ENCODE measurements at places on chromosomes 4 and X.

DNA sequence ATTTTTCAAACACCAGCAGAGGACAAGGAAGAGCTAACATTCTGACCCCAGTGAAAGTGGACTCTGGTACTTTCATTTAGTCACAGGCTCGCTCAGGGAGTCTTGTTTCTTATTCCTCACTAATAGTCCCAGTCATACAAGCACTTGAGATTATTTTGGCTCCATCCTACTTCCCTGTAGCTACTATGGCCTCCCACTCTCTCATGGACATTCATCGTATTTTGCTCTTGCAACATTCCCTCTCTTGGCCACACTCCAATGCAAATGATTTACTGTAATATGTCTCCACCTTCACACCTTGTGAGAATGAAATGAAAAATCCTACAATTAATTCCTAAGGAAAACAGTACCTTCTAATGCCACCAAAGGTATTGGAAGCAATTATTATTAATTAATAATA lies 21.3 kb downstream of the PLRG1 start:
- H3K4me1 ChIP-seq, result peaks cover 3% of the 10 kb centered on the region
- no peak overlapping the region for H3K4me3 ChIP-seq
- no peaks in the 10 kb centered on the region for H3K36me3 ChIP-seq
- H3K27ac ChIP-seq, result no peak overlapping the region
- H3K27me3 ChIP-seq, result peaks cover 23% of the 10 kb centered on the region

- H3K36me3 ChIP-seq, result no peaks in the 10 kb centered on the region
- DNase-seq, result no peak
- no peaks in the 10 kb centered on the region for H3K27me3 ChIP-seq
Observed at GRCh38 chrX:42857766-42858165, 79.8 kb upstream of the PPP1R2C start.

DNA sequence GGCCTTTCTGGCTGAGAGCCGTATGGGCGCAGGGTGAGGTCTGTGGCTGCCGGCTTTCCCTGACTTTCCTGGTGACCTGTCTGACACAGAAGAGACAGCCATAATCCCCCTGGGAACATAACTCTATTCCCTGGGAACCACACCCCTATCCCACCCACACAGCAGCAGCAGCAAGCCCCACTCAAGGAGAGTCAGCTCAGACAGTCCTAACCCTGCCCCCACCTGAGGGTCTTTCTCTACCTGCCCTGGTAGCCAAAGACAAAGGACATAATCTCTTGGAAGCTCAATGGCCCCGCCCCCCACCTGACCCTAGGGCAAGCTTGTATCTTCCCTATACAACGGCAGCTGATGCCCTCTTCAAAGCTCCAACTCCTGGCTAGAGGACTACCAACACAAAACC lies 74.6 kb downstream of the PABPC4L start:
- H3K4me3 ChIP-seq, result no peak overlapping the region
- no peaks in the 10 kb centered on the region for H3K4me1 ChIP-seq
- DNase-seq, result no peak
- no peaks in the 10 kb centered on the region for H3K36me3 ChIP-seq
- H3K27ac ChIP-seq, result no peak overlapping the region

GRCh38 chr4:71240094-71240493 lies 98.7 kb upstream of the SLC4A4 start:
- H3K27me3 ChIP-seq, result peaks cover 6% of the 10 kb centered on the region
- H3K36me3 ChIP-seq, result no peaks in the 10 kb centered on the region
- H3K4me1 ChIP-seq, result no peaks in the 10 kb centered on the region

DNA sequence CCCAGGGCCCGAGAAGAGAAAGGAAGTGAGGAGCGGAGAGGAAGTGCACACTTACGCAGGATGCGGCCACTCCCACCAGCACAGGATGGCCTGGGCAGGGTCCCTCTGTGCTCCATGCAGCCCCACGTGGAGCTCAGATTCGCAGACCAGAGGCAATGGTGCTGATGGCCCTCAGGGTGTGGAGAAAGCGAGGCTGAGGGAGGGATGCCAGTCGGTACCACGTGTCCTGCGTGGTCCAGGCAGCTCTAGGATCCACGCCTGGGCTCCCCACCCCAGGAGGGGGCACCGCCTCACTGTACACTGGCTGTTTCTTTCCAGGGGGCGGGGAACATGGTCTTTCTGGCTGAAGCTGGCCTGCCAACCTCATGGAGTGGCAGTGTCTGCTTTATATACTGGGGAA lies 241.8 kb downstream of the AFAP1 start:
- no peak overlapping the region for H3K27ac ChIP-seq
- no peaks in the 10 kb centered on the region for H3K4me1 ChIP-seq
- no peak overlapping the region for H3K4me3 ChIP-seq
- no peaks in the 10 kb centered on the region for H3K27me3 ChIP-seq
- no peak for DNase-seq

DNA sequence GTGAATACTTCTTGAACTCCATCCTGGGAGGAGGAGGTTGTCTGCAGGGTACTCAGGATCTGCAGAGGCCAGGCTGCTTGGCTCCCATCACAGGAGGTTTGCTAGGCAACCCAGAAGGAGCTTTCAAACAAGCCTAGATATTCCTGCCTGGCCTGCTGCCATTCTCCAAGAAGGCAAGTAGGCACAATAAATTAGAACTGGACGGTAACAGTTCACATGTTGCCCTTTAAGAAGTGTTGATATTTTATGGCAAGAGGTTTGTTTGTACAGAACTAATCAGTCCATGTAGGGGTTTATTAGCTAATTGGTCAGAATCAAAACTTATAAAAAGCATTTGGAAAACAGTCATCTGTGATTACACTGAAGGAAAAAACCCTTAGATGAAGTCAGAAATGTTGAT lies 39.3 kb downstream of the SYNPO2 start:
- H3K36me3 ChIP-seq, result no peaks in the 10 kb centered on the region
- H3K27ac ChIP-seq, result no peak overlapping the region
- DNase-seq, result no peak
- H3K4me1 ChIP-seq, result no peaks in the 10 kb centered on the region
- peaks cover 13% of the 10 kb centered on the region for H3K27me3 ChIP-seq

DNA sequence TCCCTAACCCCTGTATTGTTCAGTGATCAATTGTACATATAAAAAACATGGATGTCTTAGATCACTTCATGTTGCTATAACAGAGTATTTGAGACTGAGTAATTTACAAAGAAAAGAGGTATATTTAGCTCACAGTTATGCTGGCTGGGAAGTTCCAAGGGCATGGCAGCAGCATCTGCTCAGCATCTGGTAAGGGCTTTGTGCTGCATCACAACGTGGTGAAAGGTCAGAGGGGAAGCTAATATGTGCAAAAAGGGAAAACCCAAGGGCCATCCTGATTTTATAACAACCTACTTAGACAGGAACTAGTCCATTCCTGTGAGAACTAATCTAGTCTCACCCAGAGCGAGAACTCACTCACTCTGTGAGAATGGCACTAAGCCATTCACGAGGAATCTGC lies 128.2 kb upstream of the OTUD4 start:
- H3K4me3 ChIP-seq, result no peak overlapping the region
- peaks cover 13% of the 10 kb centered on the region for H3K4me1 ChIP-seq
- H3K27me3 ChIP-seq, result peaks cover 3% of the 10 kb centered on the region
